ENCODE measurements at places on chromosomes 1 and 21. TPM values are rescaled to one million over a fixed set of nuclear protein-coding genes. Genes with fewer than 3 reads are reported as not detected.

Gene LINGO4
- 0.63 TPM for total RNA-seq

Gene EFNA1
- 148 TPM for total RNA-seq

Gene NHLH1
- 0.26 TPM for total RNA-seq

Gene OR10Z1
- total RNA-seq = not detected

Gene OR2T35
- total RNA-seq = not detected

- H3K27ac ChIP-seq = no peak overlapping the region
- no peaks in the 10 kb centered on the region for H3K27me3 ChIP-seq
- DNase-seq = no peak
Measured at GRCh38 chr21:36422279-36423098, 37.3 kb downstream of the CHAF1B start.

- no peaks in the 10 kb centered on the region for H3K36me3 ChIP-seq
- no peak for DNase-seq
- no peak overlapping the region for H3K27ac ChIP-seq
- no peak overlapping the region for H3K4me3 ChIP-seq
- no peaks in the 10 kb centered on the region for H3K27me3 ChIP-seq
Measured at GRCh38 chr21:32377991-32378390, 14.8 kb downstream of the URB1 start.

GRCh38 chr1:44336668-44337067 is 18.4 kb downstream of the ERI3 start:
- H3K4me3 ChIP-seq = no peak overlapping the region
- no peak for DNase-seq
- H3K27ac ChIP-seq = no peak overlapping the region
- no peaks in the 10 kb centered on the region for H3K4me1 ChIP-seq
- H3K27me3 ChIP-seq = no peaks in the 10 kb centered on the region

- no peak for DNase-seq
- H3K27ac ChIP-seq = no peak overlapping the region
- H3K36me3 ChIP-seq = no peaks in the 10 kb centered on the region
- peaks cover 28% of the 10 kb centered on the region for H3K27me3 ChIP-seq
- H3K4me3 ChIP-seq = no peak overlapping the region
Measured at GRCh38 chr1:20584890-20585289, 4.0 kb upstream of the CDA start.

Data from left lung (tissue), 14 donors.